ENCODE measurements at places on chromosomes 4 and X.

GRCh38 chrX:74892561-74892960 lies 32.7 kb downstream of the NEXMIF start:
- no peak for DNase-seq

GRCh38 chr4:23235628-23236390 lies 543.1 kb downstream of the GBA3 start:
- DNase-seq: no peak

DNA sequence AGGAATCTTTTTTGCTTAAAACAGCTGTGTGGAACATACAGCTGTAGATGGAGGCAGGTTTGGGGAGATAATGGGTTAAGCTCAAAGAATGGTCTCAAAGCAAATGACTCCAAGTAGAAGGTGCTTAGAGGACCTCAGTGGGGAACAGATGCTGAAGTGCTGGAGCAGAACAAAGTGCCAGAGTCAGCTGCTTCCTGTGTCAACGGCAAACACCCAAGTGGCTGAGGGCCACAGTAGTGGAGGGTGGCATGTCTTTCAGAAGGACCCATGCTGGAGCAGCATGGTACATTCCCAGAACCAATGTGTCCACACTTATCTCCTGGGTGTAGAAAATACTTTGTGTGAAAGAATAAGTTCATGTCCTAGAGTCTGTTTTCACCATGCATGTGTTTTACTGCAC lies 197.5 kb downstream of the CCNG2 start:
- no peak for DNase-seq

GRCh38 chr4:78689261-78689660 lies 86.9 kb upstream of the BMP2K start:
- DNase-seq: no peak

GRCh38 chr4:74794382-74795010 lies at the start of gene BTC:
Gene BTC, minus strand, starts transcription at chr4:74794523. Its CDS starts 198 bp downstream, at chr4:74794325.
- DNase-seq: no peak

- DNase-seq: no peak
Measured at GRCh38 chr4:2347190-2347589, 71.3 kb downstream of the ZFYVE28 start.

GRCh38 chrX:68147848-68148247 lies 285.4 kb downstream of the OPHN1 start:
- DNase-seq: no peak

DNA sequence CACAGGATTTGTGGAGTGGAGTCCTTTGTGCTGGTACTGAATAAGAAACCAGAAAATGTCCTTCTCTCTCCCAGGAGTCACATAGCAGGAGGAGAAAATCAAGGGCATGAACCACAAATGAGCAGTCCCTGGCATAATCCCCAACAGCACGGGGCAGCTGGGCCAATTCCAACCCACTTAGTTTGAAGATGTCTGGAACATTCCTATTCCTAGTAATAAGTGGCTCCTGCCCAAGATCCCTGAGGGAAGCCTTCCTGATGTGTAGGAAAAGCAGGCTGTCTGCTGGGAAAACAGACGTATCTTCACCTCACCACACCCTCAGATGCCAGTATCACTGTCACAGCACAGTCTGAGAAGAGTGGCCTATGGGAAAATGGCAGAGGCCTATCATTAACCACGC lies 182.8 kb upstream of the MAP3K15 start:
- no peak for DNase-seq

DNA sequence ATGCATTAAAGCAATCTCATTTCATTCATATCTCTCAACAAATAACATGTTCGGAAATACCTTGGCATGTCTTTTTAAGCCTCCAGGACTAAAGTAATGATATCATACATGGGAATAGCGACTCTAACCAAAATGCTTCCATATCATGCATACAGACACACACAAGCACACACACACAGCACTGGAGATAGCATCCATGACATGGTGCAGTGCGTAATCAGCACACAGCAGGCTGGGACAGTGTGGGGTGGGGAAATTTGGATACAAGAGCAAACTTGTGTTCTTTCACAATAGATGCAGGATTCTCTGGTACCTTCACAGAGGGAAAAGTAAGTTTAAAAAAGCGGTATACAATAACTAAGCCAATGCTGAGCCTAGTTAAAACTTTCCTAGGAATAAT lies 132.3 kb upstream of the HPGD start:
- DNase-seq: no peak

- DNase-seq: no peak
Measured at GRCh38 chr4:2292646-2293108, 30.8 kb upstream of the MXD4 start.

DNA sequence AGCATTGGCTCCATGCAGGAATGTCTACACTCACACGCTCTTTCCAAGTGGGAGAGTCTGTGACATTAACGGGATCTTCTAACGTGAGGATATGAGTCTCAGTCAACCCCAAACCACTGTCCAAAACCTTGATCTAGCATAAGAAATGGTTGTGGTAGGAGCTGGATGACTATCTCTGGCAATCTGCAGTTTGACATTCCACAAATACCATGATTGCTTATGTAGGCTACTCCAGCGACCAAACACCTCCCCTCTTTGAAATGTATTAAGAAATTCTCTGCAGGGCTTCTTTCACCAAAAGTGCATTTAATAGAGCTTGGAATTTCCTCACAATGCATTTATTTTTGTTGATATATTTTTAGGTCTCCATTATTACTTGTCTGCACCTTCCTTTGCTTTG lies 14.1 kb upstream of the STX18 start:
- DNase-seq: no peak

DNA sequence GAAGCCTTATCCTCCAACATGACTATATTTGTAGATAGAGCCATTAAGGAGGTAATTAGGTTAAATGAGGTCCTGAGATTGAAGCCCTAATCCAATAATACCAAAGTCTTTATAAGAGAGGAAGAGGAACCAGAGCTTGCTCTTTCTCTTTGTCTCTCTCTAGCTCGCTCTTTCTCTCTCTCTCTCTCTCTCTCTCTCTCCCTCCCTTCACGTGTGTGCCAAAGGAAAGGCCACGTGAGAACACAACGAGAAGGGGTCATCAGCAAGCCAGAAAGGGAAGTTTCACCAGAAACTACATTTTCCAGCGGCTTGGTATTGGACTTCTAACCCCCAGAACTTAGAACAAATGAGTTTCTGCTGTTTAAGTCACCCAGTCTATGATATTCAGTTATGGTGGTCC lies 1540.5 kb downstream of the C4orf33 start:
- no peak for DNase-seq

DNA sequence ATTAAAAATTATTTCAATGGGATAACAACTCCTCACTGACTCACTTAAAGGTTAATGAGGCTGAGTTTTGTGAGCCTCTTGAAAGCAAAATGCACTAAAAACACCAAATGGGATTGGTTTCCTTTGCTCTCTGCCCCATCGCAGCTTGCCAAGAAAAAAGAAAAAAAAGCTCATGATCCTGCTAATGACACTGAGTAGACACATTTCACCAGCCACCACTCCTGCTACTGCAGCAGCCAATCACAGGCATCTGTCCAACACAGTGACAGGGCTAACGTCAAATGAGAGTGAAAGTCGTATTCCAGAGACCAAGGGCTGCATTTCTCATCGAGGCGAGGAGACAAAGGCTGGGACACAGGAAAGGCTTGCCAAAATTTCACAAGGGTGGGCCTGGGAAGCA lies 5.2 kb downstream of the APBB2 start:
- DNase-seq: no peak

DNA sequence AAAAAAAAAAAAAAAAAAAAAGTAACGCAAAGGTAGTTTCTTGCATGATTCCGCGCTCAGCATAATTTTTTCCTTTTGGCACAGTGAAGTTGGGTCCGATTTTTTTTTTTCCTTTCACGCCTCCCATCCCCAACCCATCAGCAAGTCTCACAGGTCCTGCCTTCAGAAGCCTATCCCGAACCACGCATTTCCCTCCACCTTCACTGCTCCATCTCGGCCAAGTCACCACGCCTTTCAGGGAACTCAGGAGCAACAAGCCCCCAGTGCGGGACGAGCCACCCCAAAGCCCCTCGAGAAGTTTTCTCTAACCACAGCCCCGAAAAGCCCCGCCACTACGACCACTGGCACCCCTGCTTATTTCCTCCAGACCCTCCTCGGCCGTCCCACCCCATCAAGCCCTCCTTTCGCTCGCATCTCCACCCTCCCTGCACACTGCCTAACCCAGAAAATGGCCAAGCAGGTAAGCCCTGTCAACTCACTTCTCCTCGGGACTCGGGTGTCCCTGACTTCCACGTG lies 1.0 kb downstream of the SLBP start:
- DNase-seq: no peak

DNA sequence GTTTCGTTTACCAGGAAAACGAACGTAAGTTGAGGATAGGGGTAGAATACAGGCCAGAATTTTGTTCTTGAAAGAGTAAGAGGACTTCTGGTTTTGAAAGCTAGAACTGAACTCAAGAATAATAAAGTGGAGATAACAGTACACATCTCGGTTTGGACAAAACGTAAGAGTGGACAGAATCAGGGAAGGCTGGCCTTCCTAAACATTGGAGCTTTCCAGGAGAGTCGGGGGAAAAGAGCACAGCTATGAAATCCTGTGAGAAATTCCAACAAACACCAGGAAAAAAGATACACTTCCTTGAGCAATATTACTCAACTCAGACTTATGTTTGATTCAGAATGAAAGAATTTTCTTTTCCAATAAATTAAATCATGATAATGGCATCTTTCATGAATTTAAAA lies 1.2 kb downstream of the CTSO start:
- no peak for DNase-seq

All from activated CD4-positive, alpha-beta T cell treated with anti-CD3 and anti-CD28 coated beads, Interleukin-2, amount 50 U/mL, for 24 hours (primary cell).